ENCODE measurements at places on chromosomes 12 and 14. TPM values are rescaled to one million over a fixed set of nuclear protein-coding genes. Genes with fewer than 3 reads are reported as not detected.
A peak's percentile ranks its signal among the peaks of the same experiment; 100 is the strongest.

DNA sequence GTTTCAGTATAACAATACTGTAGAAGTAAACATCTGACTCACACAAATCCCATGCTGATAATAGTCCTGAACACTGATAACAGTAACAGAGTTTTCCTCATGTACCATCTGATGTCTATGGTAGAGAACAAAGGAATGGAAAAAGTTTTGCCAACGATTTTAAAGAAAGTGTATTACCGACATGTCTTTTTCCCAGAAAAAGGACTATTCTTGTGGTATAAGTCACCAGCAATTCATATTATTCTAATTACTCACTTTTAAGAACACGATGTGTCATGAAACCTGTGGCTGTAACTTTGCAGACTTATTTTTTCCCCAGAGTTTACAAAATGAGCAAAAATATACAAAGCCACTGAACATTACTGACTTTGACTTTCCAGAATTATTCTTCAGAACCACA lies 40.1 kb upstream of the DCN start:
- H3K27me3 ChIP-seq = no peaks in the 10 kb centered on the region
- H3K36me3 ChIP-seq = no peaks in the 10 kb centered on the region
- H3K4me1 ChIP-seq = no peaks in the 10 kb centered on the region

DNA sequence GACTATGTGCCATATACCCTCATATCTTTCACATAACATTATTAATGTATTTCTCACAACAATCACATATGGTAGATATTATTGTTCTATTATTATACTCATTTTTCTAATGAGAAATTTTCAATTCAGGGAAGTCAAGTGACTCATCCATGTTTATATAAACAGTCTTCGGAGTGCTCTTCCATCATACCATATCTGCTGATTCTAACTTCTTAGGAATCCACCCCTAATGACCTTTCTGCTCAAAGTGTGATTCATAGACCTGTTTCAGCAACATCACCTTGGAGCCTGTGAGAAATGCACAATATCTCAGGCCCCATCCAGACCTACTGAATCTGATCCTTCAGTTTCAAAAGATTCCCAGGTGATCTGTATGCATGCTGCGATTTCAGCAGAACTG lies 39.8 kb upstream of the OVCH1 start:
- no peak for DNase-seq
- H3K4me3 ChIP-seq = no peak overlapping the region
- H3K36me3 ChIP-seq = no peaks in the 10 kb centered on the region

- H3K4me1 ChIP-seq = peaks cover 58% of the 10 kb centered on the region
- H3K27ac ChIP-seq = peak overlapping the region; percentile 95
- peaks cover 9% of the 10 kb centered on the region for H3K36me3 ChIP-seq
Observed at GRCh38 chr14:64508215-64508776, 3.7 kb downstream of the ZBTB1 start.

DNA sequence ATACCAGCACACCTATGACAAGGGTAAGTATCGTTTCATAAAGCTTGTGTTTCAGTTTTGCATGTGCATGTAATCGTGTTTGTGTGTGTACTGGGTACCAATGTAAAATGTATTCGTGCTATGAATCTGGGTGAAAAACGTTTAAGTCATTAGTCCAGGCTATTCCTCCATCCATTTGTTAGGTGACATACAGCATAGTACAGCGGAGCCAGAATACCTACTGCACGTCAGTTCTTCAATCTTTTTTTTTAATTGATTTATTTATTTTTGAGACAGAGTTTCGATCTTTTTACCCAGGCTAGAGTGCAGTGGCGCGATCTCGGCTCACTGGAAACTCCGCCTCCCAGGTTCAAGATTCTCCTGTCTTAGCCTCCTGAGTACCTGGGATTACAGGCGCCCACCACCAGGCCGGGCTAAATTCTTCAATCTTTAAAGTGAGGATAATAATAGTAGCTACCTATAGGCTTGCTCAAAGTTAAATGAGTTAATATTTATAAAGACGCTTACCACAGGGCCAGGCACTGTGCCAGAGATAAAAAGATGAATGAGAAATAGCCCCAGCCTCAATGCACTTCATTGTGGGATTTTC lies 661 bp upstream of the RPS26 start:
- DNase-seq = no peak
- H3K4me3 ChIP-seq = peak overlapping the region; percentile 98
- H3K4me1 ChIP-seq = peaks cover 18% of the 10 kb centered on the region
- H3K27me3 ChIP-seq = no peaks in the 10 kb centered on the region

GRCh38 chr14:84493779-84494178 lies 1036.2 kb upstream of the FLRT2 start:
- no peak overlapping the region for H3K4me3 ChIP-seq
- no peak for DNase-seq
- H3K27me3 ChIP-seq = no peaks in the 10 kb centered on the region

Gene FAM186B
- total RNA-seq = 2.0 TPM

DNA sequence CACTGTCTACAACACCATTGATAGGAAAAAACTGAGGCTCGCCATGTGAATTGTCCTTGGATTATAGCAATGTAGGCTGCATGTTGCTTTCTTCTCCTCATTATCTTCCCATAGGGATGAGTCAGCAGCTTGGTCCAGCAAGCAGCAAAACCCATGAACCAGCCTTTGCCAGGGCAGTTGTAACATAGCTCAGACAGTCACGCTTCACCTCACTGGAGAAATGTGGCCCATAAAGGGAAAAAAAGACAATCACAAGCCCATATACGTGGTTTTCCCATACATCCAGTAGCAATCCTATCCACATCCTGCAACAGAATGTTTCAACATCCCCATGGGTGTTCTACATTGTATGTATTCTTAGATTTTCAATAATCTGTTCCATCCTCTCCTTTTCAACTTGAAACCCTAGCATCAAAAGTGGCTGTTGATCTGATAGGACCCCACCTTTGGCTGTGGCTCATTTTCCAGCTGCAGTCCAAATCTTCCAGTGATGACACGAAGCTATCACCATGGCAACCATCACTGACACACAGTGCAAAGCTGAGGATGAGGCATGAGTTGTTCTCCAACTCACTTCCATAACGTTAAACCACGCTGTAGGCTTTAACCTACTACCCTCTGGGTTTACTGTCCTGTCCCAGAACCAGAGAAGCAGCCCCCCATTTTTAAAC lies 34.0 kb downstream of the GRIN2B start:
- peaks cover 8% of the 10 kb centered on the region for H3K27me3 ChIP-seq
- H3K4me1 ChIP-seq = no peaks in the 10 kb centered on the region
- DNase-seq = no peak

Gene CCDC175
- total RNA-seq = not detected

DNA sequence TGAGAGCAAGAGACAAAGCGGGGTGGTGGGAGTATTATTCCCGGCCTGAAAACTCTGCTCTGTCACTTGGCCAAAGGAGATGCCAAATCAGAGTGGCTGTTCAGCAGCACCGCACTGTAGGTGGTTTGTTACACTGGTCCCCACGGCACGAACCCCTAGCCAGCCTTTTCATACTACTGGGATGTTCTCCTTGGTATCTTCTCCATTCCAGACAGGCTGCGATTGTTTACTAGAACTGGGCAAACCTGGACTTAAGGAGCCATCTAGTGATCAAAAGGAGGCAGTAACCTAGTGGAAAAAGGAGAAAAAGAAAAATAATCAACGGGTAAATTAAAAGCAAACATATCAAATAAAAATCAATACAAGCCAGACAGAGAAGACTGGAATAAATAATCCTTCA lies 58.9 kb upstream of the TMTC2 start:
- no peak overlapping the region for H3K4me3 ChIP-seq
- H3K27me3 ChIP-seq = no peaks in the 10 kb centered on the region
- H3K4me1 ChIP-seq = no peaks in the 10 kb centered on the region
- H3K27ac ChIP-seq = no peak overlapping the region
- no peak for DNase-seq

DNA sequence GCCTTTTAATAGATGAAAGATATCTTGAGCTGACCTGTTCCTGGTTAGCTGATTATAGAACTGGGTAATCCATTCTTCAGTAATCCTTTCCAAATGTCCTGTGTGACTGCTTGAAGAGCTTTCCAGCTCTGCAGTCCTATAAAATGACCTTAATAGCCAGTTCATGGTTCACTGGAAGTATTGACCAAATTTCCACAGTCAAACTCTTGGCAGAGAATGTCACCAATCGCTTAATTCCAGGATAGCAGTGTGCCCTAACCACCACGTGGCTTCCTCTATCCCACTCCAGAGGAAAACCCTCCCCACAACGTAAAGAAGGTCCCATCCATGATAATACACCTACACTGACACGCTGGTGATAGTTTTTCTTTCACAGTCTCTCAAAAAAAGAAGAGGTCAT lies 17.4 kb downstream of the PRKAB1 start:
- no peak overlapping the region for H3K27ac ChIP-seq
- H3K27me3 ChIP-seq = no peaks in the 10 kb centered on the region
- H3K36me3 ChIP-seq = no peaks in the 10 kb centered on the region
- DNase-seq = peak; percentile 6
- H3K4me1 ChIP-seq = peaks cover 3% of the 10 kb centered on the region

DNA sequence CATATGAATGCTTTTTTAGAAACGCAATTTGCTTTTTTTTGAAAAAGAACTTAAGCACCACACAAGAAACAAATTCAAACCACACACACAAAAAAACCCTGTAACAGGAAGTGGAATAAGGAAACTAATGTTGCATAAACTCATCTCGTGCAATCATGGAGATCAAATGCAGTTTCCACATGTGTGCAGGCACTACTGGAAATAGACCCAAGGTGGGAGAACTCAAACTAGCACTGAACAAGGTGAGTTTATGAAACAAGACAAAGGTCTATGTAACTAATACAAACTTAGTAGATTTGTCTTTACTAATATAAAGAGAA lies 17.5 kb downstream of the NIN start:
- peak overlapping the region; percentile 80 for H3K4me3 ChIP-seq
- DNase-seq = no peak
- peaks cover 43% of the 10 kb centered on the region for H3K4me1 ChIP-seq
- H3K36me3 ChIP-seq = peaks cover 13% of the 10 kb centered on the region

Gene KRT80
- not detected for total RNA-seq

Gene SDR39U1
- 50.7 TPM for total RNA-seq

GRCh38 chr14:32588448-32589320 lies 259.6 kb downstream of the AKAP6 start:
- H3K27ac ChIP-seq = no peak overlapping the region
- no peak overlapping the region for H3K4me3 ChIP-seq
- no peaks in the 10 kb centered on the region for H3K36me3 ChIP-seq
- no peaks in the 10 kb centered on the region for H3K27me3 ChIP-seq
- H3K4me1 ChIP-seq = no peaks in the 10 kb centered on the region

Gene TSPAN19
- total RNA-seq = not detected

GRCh38 chr12:65998536-65999530 lies 131.7 kb downstream of the LLPH start:
- H3K27me3 ChIP-seq = peaks cover 7% of the 10 kb centered on the region
- H3K4me3 ChIP-seq = no peak overlapping the region
- H3K27ac ChIP-seq = no peak overlapping the region
- DNase-seq = no peak
- no peaks in the 10 kb centered on the region for H3K36me3 ChIP-seq

GRCh38 chr14:68947802-68948201 lies 31.3 kb downstream of the ACTN1 start:
- no peaks in the 10 kb centered on the region for H3K27me3 ChIP-seq
- no peak overlapping the region for H3K4me3 ChIP-seq
- H3K4me1 ChIP-seq = peaks cover 13% of the 10 kb centered on the region
- no peak overlapping the region for H3K27ac ChIP-seq
- DNase-seq = no peak

DNA sequence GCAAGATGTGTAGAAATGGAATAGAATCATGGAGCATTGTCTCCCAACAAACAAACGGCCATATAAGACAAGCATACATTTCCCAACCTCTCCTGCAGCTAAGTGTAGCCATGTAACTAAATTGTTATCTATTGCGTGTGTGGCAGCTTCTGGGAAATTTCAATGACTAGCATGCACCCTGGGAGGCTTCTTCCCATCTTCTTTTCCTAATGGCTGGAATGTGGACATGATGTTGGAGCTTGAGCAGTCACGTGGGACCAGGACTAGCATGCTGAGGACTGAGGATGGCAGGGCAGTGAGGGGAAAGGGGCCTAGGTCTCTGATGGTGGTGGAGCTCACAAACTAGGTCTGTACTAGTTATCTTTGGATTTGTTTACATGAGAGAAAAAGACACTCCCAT lies 21.7 kb upstream of the CTDSP2 start:
- H3K4me3 ChIP-seq = no peak overlapping the region
- peaks cover 19% of the 10 kb centered on the region for H3K27me3 ChIP-seq
- H3K36me3 ChIP-seq = no peaks in the 10 kb centered on the region
- DNase-seq = no peak
- peaks cover 3% of the 10 kb centered on the region for H3K4me1 ChIP-seq

DNA sequence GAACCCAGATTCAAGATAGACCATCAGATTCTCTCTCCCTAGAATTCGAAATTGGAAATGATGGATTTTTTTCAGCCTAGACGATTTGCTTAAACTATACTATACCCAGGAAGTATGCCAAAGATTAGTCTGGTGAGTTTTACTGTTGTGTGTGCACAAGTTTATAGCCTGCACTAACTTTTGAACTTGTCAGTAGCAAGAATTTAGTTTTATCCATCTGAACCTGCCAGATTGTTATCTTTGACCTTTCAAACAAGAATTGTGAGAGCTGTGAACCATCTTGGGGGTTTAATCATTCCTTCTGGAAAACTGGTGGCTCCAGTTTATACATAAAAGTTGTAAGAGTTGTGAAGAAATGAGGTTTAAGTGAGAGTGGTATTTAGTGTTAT lies 243.5 kb upstream of the DAAM1 start:
- DNase-seq = no peak
- H3K4me3 ChIP-seq = no peak overlapping the region
- no peaks in the 10 kb centered on the region for H3K36me3 ChIP-seq
- no peak overlapping the region for H3K27ac ChIP-seq
- H3K27me3 ChIP-seq = no peaks in the 10 kb centered on the region
- H3K4me1 ChIP-seq = no peaks in the 10 kb centered on the region

DNA sequence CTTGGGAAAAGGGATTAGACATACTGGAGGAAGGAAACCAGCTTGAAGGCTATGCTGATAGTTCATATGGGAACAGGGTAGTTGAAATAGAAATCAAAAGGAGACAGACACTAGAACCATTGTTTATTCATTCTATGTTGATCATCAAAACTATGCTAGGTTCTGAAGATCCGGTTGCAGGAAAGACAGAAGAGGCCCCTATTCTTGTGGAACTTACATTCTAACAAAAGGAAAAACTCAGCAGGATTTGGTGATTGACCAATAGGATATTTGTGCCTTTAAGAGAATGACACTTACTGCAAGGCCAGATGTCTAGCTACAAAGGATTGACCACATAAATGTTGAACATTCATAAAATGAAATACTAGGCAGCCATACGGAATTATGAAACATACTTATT lies 179.2 kb downstream of the AKAP6 start:
- H3K36me3 ChIP-seq = no peaks in the 10 kb centered on the region
- no peak overlapping the region for H3K27ac ChIP-seq
- no peaks in the 10 kb centered on the region for H3K27me3 ChIP-seq
- no peaks in the 10 kb centered on the region for H3K4me1 ChIP-seq

Gene TMED10
- total RNA-seq = 200 TPM

GRCh38 chr14:100069161-100069800 lies 4.1 kb downstream of the EVL start:
- H3K4me1 ChIP-seq = peaks cover 87% of the 10 kb centered on the region
- no peaks in the 10 kb centered on the region for H3K27me3 ChIP-seq
- peaks cover 5% of the 10 kb centered on the region for H3K36me3 ChIP-seq
- peak overlapping the region; percentile 97 for H3K4me3 ChIP-seq

- no peaks in the 10 kb centered on the region for H3K36me3 ChIP-seq
- no peak for DNase-seq
- H3K4me3 ChIP-seq = no peak overlapping the region
- no peak overlapping the region for H3K27ac ChIP-seq
Observed at GRCh38 chr12:48768147-48768546, 20.7 kb downstream of the ADCY6 start.

- H3K27ac ChIP-seq = no peak overlapping the region
- DNase-seq = no peak
- no peak overlapping the region for H3K4me3 ChIP-seq
- no peaks in the 10 kb centered on the region for H3K4me1 ChIP-seq
Observed at GRCh38 chr12:111086947-111087700, 166.7 kb upstream of the MYL2 start.

Gene AVPR1A
- total RNA-seq = not detected

Gene TGM1
- total RNA-seq = 8.7 TPM
